HL-60 (cell line): ENCODE measurements at places on chromosomes 12 and 14.
A peak's percentile ranks its signal among the peaks of the same experiment; 100 is the strongest.

DNA sequence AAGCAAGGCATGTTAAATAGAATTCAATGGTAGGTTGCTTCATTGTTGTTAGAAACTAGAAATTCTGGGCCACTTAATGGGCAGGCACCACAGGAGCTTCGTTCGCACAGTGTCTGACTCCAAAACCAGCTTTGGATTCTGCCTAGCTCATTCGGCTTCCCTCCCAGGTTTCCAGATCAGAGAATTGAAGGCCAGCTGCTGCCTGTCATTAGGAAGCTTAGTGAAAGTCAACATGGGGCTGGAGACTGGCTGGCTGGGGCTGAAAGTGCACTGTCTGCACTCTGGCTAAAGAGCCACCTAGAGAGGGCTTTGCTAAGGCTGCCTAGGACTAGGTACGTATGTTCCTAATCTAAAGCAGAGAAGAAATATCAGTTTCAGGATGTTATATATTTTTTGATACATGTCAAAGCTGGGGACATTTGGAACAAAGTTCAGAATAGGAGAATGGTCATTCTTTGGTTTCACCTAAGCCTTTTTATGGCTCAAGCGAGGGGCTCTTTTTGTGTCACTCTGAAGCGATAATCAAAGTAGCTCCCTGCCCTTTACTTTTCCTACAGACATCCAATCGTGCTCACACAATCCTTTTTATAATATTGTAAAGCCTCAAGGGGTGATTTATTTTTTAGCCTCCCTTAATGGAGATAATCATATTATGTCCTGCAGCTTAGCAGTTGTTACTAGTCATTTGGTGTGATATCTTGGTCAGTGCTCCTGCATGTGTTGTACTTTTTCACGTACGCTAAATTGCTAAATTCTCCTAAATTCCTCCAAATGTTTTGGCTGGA lies 238.5 kb upstream of the NAV3 start:
- no peak for DNase-seq

GRCh38 chr14:51846631-51847488 lies 13.6 kb upstream of the GNG2 start:
- DNase-seq = peak; percentile 98

DNA sequence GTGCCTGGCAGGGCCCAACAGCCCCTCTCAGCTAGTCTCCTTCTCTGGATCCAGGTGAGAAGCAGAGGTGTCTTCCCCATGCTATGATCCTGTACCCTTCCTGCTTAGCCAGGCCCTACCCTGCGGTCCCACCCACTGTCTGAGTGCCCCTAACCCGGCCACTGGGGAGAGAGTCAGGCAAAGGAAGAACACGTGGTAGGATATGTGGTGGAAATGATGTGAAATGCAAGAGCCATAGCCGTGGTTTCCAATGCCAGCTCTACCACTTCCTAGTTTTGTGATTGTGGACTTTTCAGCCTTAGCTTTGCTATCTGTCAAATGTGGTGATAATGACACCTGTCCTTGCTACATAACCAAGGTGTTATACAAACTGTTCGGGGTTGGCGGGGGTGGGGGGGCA lies 15.8 kb downstream of the KRT2 start:
- no peak for DNase-seq

DNA sequence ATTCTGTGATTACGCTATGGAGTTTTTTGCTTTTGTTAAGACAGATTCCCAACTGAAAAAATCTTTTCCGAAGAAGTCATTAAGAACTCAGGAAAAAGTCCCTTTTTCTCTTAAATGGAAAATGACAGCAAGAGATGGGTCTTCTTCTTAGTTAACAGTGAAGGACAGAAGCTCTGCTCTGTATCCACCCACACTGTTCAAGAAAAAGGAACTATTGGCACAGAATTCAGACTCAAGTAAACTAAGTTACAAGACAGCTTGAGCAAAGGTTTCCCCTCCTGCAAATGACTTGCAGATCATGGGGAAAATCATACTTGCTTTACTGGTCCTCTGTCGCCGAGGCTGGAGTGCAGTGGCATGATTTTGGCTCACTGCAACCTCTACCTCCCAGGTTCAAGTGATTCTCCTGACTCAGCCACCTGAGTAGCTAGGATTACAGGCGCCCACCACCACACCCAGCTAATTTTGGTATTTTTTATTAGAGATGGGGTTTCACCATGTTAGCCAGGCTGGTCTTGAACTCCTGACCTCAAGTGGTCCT lies 137.1 kb upstream of the AEBP2 start:
- DNase-seq = no peak

- DNase-seq = no peak
Observed at GRCh38 chr12:83958997-83959396, 953.6 kb downstream of the SLC6A15 start.

GRCh38 chr12:18246066-18246465 lies 15.3 kb upstream of the PIK3C2G start:
- DNase-seq = no peak

- DNase-seq = no peak
Observed at GRCh38 chr14:58077621-58078020, 74.4 kb downstream of the ARMH4 start.

DNA sequence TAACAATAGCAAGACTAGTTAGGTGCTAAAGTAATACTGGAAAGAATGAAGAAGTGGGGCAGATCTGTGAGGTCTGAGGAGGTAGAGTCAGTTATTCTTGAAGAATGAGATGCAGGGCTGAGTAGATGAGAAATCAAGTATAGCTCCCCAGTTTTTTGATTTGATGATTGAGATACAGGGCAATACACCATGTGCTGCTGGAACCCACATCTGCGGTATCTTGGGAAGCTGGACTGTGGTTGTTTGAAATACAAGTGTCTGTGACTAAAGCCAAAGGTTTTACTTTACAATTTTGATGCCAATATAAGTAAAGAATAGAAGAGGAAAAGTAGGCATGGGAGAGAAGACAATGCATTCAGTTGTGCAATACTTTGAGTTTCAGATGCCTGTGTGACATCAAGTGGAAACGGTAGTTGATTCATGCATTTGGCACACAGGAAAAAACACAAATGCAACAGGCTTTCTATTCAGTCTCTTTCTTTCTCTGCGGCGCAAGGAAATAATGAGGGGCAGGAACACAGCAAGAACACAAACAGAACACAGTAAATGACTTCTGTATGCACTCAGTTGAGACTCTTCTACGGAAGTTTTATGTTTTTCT lies 190.2 kb upstream of the SLC38A2 start:
- peak; percentile 30 for DNase-seq

DNA sequence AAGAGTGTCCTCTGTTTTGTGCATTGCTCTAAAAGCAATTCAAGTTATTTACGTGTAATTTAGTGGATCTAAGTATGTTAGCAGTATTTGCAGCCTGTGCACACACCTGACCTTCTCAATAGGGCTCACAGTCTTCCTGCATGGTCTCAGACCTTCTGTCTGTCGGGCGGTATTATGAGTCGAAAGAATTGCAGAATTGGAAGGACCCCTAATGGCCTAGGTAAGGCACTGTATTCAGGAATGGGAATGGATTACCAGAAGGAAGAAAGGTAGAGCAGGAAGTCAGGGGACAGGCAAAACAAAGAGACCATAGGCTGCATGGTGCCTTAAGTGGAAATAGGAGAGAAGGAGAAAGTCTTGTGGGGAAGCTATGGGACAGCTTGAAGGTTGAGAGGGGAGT lies 341.6 kb downstream of the VRK1 start:
- no peak for DNase-seq

DNA sequence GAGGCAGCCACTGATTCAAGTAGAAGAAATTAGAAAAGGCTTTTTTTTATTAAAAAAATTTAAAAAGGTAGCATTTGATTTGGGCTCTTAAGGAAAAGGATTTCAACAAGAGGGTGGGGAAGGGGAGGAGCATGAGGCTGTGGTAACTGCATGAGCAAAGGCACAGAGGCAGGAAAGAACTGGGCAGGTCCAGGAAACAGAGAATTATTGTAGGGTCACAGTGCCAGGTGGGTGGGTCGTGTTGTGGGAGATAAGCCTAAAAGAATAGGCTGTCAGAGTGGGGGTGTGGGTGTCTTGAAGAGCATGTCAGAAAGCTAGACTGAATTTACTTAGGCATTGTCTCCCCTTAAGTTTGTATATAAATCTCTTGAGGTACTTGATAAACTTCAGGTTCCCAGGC lies 7.8 kb downstream of the LIMA1 start:
- no peak for DNase-seq

DNA sequence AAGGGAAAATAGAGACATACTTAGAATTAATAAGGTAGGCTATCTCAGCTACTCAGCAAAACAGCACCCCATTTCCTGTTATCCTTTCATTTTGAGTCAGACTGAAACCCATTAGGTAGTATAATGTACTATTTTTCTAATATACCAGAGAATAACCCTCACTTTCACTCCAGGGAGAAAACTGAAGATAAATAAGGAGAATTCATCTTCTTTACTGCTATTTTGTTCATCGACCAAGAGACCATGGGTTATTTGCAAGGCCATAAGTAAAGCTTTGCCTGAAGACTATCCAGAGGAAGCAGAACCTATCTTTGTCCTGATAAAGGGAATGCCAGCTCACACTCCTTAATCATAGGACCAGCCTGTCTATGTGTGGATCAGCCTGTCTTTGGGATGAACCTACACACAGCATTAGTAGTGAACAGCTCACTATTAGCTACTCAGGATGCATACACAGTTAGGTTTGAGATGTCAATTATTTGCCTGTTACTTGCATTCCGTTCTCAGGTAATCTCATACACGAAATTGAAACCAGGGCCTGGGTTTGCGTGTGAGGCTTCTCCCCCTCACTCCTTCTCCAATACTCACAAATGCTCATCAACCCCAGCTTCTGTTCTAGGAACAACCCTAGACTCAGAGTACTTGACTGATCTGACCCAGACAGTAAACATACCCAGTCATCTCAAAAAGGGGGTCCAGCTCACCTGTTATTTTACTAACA lies 124.4 kb downstream of the DAD1 start:
- DNase-seq = no peak

DNA sequence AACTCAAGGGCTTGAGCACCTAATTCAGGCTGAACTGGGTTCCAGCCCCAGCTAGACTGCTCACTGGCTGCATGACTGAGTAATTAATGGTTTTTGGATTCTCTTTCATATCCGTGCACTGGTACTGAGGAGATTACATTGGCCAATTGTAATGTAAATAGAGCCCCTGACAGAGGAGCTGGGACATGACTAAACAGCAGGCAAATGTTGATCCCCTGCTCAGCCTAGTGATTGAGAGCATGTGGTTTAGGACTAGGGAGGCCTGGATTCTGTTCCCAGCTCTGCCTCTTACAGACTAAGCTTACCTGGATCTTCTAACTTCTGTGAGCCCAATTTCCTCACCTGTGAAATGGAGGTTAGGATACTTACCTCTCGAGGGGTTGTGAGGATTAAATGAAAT lies 204.3 kb downstream of the ESR2 start:
- no peak for DNase-seq

- no peak for DNase-seq
Observed at GRCh38 chr12:94571556-94571955, 78.8 kb downstream of the TMCC3 start.

DNA sequence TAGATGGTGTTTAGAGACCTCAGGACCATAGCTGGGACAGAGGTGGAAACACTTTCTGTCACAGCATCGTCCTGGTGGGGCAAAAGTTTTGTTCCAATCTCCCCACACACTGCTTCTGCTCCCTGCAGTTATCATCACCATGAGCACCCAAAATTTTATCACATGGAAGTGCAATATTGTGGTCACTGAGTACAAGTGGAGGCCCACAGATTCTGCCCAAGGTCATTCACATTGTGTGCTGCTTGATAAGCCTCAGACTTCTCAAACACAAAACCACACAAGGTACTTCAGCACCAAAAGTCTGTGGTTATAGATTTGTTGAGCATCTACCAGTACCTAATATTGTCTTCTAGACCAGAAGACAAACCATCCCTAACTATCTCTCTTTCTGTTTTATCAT lies 554 bp upstream of the KRT77 start:
- DNase-seq = no peak

DNA sequence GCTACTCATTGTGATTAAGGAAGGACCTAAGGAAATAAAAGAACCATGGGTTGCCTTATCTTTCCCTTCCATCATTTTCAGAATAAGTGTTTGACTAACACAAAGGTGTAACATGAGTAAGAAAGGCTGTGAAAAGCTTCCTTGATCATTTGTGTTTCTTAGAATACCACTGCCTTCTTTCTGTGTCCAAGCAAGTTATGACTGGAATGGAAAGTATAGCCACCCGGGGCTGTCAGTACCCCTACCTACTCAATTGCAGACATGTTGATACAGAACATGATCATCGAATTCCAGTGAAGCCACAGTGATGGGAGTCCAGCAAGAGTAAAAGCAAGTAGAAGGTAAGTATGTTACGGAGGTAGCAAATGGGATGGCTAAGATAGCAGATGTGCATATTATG lies 209.8 kb downstream of the PELI2 start:
- no peak for DNase-seq

GRCh38 chr12:46773586-46774321 lies 52.0 kb downstream of the SLC38A4 start:
- DNase-seq = no peak

DNA sequence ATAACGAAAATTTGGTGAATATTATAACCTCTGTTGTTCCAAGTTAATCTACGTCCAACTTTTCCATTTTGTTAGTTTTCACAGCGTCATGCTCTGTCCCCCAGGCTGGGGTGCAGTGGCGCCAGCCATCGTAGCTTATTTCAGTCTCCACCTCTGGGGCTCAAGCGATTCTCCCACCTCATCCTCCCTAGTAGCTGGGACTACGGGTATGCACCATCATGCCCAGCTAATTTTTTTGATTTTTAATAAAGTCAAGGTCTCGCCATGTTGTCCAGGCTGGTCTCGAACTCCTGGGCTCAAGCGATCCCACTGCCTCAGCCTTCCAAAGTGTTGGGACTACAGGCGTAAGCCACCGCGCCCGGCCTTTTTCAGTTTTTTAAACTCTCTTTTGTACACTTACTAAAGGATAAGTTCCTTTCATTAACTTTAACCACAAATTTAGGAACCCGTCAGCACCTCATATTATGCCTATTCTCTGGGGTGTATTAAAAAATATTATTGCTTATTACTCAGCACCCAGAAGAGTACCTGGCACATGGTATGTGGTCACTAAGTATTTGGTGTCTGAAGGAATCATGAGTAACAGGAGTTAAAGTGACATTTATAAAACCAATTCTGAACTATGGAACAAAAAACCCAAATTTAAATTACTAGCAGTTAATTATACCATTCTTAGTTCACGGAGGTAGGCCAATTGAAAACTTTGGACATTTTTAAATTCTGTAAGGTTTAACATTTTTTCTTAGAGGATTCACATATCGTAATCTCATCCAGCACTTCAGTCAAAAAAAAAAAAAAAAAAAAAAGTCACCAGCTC lies 925 bp upstream of the MIPOL1 start:
- DNase-seq = no peak

DNA sequence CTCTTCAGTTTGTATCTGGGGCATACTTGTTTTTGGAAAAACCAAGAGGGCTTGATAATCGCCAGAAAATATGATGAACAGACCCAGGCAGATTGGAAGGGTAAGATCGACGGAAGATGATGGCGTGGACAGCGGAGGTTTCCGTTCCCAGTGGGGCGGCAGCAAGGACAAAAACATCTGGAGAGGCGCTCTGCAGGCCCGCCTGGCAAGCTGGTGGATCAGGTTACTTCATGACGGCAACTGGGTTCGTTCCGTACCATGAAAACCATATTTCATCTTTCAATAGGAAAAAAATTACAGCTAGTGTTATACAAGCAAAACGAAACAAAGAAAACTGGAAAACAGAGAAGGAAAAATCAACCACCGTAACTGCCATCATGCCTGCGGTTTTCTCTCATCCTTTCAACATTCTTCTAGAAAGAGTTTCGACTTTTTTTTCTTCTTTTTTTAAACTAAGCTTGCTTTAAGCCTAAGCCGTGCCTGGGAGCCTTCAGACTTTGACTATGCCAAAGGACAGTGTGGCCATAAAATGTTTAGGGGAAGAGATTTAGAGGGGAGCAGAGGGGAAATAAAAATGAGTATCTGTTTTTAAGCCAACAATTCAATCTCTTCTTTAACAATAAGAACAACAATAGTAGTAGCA lies 210.5 kb downstream of the FOXN3 start:
- DNase-seq = no peak
